ENCODE measurements at places on chromosomes 5 and 9.

- no peak for DNase-seq
These were observed 44.9 kb downstream of the PFDN1 start for GRCh38 chr5:140258016-140258415.

GRCh38 chr5:132839426-132840301 is 9.2 kb upstream of the SHROOM1 start:
- no peak for DNase-seq

GRCh38 chr5:103021314-103021713 is 98.6 kb downstream of the GIN1 start:
- DNase-seq, result no peak

GRCh38 chr5:34519489-34520220 is 136.5 kb upstream of the RAI14 start:
- DNase-seq, result no peak

GRCh38 chr5:95102080-95102479 is 182.8 kb downstream of the MCTP1 start:
- DNase-seq, result no peak
